Activated CD4-positive, alpha-beta T cell treated with anti-CD3 and anti-CD28 coated beads, Interleukin-2, Interleukin-4, amounts not matched to agents 100 ng/mL and 50 ng/mL, durations not matched to agents 16 hours and 8 hours (primary cell): ENCODE measurements at places on chromosomes 6 and 20.
A peak's percentile ranks its signal among the peaks of the same experiment; 100 is the strongest.

DNA sequence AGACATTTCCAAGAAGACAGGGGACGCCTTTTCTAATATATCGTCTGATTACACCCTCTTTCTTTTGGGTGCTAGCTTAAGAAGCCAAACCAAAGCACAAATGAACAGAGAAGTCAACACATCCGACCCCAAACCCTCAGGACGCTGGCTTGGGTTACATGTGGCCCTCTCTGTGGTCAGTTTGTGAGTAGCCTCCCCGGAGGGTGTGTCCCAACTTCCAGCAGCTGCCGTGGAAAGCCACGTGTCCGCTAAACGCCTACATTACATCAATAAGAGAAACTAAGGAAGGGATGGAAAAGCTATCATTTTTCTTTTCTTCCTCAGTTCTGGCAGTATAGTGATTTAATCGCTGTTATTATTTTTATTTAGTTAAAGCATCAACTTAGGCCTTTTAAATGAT lies 487 bp upstream of the BMP6 start:
- DNase-seq: no peak

GRCh38 chr20:46047821-46048220 lies 18.8 kb downstream of the SLC12A5 start:
- no peak for DNase-seq

DNA sequence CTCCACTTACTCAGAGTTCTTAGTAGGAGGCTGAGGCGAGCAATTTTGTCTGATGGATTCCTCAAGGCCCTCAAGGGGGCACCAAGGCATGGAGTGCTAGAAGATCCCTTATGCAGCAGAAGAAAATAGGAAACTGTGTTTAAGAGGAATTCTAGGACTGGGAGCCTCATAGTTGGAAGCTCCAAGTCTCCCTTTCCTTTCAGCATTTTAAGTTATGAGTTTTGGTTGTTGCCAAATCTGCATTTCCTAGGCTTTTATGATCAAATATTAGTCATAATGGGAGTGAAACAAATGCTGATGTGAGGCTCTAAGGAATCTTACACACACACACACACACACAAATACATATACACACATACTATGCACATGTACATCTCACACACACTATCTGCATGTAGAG lies 714.0 kb downstream of the UTRN start:
- no peak for DNase-seq

- no peak for DNase-seq
Measured at GRCh38 chr20:56429502-56429901, 17.4 kb downstream of the CASS4 start.

GRCh38 chr6:28218312-28219248 lies 6.5 kb upstream of the ZSCAN9 start:
- no peak for DNase-seq

- no peak for DNase-seq
Measured at GRCh38 chr6:168217880-168218537, 101.6 kb downstream of the DACT2 start.

DNA sequence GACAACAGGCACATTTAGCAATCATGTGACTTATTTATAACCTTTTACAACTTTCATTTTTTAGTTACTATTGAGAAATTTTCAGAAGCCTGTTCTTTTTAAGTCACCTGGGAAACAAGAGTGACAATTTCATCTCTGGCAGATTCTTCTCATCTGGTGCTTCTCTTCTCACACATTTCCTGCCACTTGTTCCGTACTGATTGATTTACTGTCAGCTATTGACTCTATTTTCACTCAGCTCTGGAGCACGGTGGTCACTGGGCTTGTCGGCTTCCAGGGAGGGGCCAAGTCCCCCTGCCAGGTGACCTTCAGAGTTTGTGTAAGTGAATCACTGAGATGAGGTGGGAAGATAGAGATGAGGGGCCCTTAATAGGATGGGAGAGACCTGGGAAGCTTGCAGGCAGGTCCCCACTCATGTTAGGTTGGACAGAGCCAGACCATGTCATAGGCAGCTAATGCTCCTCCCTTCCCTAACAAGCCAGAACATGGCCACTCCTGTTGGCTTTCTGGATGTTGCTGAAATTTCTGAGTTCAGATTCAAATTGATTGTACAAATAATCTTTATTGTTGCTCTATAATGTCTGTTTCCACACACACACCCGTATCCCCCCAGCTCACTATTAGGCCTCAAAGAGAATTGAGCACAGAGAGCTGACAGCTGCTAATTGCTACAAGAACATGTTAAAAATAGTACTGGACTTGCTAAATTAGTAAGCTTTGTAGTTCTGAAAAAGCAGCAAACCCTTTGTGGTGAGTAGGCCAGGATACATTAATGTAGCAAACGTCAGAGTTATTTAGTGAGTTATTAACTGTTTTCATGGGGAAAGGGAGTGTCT lies 13.3 kb downstream of the DUSP22 start:
- peak; percentile 53 for DNase-seq

DNA sequence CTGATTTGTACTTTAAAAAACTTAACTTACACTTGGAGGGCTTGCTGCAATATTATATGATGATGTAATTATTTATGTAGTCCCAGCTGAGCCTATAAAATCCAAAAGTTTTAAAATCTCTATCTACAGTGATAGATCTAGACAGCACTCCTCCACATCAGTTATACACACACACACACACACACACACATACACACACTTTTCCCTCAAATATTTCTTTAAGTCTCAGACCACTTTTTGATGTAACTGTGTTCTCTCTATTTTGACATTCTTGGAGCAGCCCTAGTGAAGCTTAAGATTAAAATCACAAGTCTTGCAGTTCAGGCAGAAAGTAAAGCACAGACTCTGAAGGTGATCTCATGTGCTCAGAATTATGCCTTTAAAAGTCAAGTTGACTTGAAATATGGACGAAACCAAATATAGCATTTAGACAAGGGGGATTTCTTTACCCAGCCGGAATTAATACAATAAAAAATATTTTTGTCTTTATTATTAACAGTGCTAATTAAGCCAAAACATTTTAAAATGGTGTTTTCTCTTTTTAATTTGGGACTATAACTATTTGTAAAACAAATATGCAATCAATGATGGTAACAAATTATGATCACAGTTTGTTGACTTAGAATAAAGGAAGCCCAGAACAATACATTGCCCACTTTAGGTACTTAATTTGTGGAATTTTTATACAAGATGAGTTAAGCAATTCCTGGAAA lies 63.5 kb upstream of the TMEM30A start:
- DNase-seq: no peak

DNA sequence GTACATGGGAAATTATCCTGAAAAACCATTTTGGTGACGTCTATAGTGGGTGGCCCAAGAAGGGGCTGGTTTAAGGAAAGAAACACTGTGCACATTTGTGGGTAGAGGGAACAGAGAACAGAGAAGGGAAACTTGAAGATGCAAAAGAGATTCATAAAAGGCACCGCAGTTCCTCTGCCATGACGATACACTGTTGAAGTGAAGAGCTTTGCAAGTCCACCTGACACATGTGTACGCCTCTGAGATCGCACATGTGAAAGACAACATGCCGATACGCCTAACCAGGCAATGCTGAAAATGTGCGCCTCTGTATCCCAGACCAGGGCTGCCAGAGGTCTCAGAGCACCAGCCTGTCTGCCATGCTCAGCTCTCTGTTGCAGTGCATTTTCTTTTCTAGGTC lies 180.9 kb downstream of the KIF16B start:
- no peak for DNase-seq

GRCh38 chr6:6740595-6740994 lies 152.1 kb downstream of the LY86 start:
- no peak for DNase-seq

DNA sequence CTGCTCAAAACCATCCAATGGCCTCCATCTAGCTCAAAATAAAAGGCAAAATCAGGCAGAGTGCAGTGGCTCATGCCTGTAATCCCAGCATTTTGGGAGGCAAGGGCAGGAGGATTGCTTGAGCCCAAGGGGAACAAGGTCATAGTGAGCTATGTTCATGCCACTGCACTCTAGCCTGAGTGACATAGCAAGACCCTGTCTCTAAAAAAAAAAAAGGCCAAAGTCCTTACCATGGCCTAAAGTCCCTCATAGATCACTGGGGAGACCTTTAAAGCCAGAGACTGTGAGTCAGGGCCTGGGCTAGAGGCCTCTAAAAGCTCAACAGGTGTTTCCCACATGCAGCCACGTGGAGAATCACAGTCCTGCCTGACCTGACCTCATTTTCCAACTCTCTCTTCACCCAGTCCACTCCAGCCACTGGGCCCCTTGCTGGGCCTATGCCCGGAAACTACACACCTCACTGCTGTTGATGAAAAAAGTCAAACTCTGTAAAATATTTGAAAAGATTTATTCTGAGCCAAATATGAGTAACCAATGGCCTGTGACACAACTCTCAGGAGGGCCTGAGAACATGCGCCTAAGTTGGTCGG lies 28.2 kb upstream of the TAB2 start:
- DNase-seq: no peak

DNA sequence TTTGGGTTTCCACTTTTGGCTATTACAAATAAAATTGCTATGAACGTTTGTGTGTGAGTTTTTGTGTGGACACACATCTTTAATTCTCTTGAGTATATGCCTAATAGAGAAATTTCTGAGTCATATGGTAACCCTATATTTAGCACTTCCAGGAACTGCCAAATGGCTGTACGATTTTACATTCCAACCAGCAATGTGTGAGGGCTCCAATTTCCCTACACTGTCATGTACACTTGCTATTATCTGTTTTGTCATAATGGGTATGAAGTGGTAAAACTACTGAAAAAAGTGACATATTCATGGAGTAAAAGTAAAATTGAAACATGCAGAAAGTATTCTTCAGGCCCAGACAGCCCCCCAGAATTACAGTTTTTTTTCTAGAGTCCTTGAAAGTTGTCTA lies 59.6 kb upstream of the ESR1 start:
- peak; percentile 39 for DNase-seq

- DNase-seq: no peak
Measured at GRCh38 chr6:111211411-111212030, 124.2 kb downstream of the SLC16A10 start.

DNA sequence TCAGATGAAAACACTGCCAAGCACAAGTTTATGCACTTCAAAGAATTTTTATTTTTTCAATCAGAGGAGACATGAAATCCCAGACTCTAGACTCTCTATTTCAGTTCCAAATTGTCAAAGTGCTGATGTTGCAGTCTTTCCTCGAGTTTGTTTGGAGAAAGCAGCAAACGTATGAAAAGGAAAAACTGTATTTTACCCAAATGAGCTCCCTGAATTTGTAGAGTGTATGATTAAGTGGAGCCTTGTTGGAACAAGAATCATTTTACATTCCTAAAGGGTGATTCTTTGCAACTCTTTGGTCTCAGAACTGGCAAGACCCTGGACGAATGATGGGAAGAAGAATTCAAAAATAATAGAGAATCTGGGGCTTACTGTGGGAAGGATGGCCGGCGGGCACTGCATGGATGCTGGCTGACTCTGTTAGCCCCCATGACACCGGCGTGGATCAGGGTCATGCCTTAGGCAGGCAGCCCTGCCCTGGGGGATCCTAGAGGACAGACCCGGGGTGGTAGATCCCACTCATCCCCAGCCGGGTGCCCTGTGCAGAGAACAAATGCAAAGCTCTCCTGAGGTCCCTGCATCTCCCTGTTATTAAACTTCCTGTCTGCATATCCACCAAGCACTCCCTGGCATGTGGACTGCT lies 207.4 kb downstream of the FNDC1 start:
- DNase-seq: no peak
